Dermis blood vessel endothelial cell (primary cell): ENCODE measurements at places on chromosomes 3 and 15. TPM values are rescaled to one million over a fixed set of nuclear protein-coding genes. Genes with fewer than 3 reads are reported as not detected.

The SYNM gene
- total RNA-seq: 45.1 and 60.0 TPM in 2 replicates

The C3orf62 gene
- 1.4 and 1.5 TPM in 2 replicates for total RNA-seq

The SAMMSON gene
- total RNA-seq: not detected in 2 replicates

The PPARG gene
- 57.7 and 69.4 TPM in 2 replicates for total RNA-seq

The ITIH3 gene
- 0.19 and 0.34 TPM in 2 replicates for total RNA-seq

The PLIN1 gene
- under 0.01 TPM in 1 of 2 replicates, not detected in the other for total RNA-seq

The ILDR1 gene
- total RNA-seq: not detected in 2 replicates

The MAP6D1 gene
- 2.6 and 3.0 TPM in 2 replicates for total RNA-seq
